ENCODE measurements at places on chromosomes 1 and 21. TPM values are rescaled to one million over a fixed set of nuclear protein-coding genes. Genes with fewer than 3 reads are reported as not detected.

DNA sequence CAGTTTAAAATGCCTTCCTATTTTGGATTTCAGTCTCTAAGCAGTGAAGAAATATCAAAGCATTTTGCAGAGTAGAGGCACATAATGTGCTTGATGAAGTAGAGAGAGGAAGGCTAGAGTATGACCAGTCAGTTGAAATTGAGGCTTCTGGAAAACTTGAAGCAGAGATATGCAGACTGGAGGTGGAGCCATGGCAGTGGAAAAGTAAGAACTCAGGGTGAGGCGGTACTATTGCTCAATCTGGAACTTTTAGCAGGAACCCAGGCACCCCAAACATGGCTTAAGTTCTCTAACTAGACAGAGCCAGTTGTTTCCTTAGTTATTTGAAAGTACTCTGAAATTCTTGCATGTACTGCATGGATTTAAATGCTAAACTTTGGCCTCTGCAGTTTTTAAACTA is 288.6 kb downstream of the HHAT start:
- H3K4me3 ChIP-seq: no peak overlapping the region
- no peak overlapping the region for H3K27ac ChIP-seq
- H3K4me1 ChIP-seq: no peaks in the 10 kb centered on the region
- no peak for DNase-seq

DNA sequence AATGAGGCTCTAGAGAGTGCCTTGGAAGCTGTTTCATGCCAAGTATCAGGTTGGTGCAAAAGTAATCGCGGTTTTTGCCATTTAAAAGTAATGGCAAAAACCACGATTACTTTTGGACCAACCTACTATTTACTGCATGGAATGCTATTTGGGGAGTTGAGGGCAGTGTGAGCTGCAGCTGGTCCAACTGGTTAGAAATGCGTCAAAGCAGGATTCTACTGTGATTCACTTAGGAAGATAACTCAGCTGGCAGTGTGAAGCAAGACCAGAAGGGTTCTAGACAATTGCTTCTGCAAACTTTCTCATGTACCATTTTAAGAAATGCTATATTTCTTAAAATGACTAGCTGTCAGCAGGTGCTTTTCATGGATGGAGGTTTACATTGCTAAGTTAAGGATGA is 21.2 kb upstream of the PLA2G2C start:
- no peaks in the 10 kb centered on the region for H3K36me3 ChIP-seq
- H3K4me3 ChIP-seq: no peak overlapping the region
- DNase-seq: no peak
- H3K27me3 ChIP-seq: no peaks in the 10 kb centered on the region

DNA sequence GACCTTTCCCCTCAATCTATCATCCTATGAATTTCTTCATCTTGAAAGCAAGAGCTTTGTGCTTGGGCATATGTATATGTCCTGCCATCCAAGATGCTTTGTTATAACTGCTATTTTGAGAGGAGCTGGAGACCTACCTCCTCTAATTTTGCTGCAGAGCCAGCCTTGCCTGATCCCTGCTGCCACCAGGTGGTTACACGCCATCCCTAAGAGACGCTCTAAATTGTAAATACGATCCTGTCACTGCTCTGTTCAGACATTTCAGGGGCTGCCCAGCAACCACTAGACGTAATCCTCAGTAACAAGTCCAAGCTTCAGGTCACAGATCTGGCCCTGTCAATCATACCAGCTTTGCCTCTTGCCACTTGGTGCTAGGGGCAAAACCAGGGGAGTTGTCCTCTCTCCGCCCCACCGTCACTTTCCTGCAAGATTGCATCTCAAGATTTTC is 32.9 kb downstream of the GPA33 start:
- H3K27me3 ChIP-seq: no peaks in the 10 kb centered on the region
- H3K4me1 ChIP-seq: no peaks in the 10 kb centered on the region
- no peaks in the 10 kb centered on the region for H3K36me3 ChIP-seq
- no peak overlapping the region for H3K4me3 ChIP-seq
- peak; percentile 78 for DNase-seq

- H3K36me3 ChIP-seq: no peaks in the 10 kb centered on the region
- DNase-seq: no peak
- no peaks in the 10 kb centered on the region for H3K27me3 ChIP-seq
- no peaks in the 10 kb centered on the region for H3K4me1 ChIP-seq
- H3K4me3 ChIP-seq: no peak overlapping the region
- H3K27ac ChIP-seq: no peak overlapping the region
These were observed 63.5 kb upstream of the DMRTB1 start for GRCh38 chr1:53395671-53396215.

DNA sequence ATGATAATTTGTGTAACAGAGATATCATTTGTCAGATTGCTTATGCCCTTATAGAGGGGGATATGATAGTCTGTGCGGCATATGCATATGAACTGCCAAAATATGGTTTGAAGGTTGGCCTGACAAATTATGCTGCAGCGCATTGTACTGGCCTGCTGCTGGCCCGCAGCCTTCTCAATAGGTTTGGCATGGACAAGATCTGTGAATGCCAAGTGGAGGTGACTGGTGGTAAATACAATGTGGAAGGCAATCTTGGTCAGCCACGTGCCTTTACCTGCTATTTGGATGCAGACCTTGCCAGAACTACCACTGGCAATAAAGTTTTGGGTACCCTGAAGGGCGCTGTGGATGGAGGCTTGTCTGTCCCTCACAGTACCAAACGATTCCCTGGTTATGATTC is 82.4 kb downstream of the ZMYM4 start:
- no peak for DNase-seq
- no peaks in the 10 kb centered on the region for H3K4me1 ChIP-seq
- no peaks in the 10 kb centered on the region for H3K27me3 ChIP-seq
- H3K36me3 ChIP-seq: no peaks in the 10 kb centered on the region

DNA sequence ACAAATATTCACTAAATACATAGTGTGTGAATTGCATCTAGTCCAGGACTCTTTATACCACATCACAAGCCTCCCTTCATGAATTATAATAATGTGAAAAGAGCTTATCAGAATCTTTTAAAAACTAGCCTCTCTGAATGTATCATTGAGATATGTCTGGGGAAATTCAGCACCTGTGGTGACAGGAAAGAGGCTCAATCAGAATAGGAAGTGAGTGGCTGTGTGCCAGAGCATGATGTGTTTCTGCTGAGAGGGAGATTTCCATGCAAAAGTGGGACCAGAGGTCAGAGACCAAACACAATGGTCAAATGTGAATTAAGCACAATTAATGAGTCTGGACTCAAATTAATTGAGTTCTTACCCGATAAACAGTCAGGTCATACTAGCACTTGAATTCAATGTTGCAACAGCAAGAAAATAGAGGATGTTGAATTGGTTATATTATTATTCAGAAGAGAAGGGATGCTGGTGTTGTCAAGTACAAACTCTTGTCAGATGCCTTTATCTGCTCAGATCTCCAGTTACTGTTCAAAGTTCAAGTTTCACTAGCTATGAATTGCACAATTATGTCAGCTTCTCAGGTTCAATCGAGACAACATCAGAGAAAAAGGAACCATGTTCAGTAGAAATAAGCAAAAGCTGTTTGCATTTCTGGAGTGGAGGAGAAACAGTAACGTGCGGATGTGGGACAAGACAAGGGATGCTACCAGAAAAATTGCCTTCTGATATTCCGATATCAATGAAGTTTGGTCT is 226.2 kb downstream of the ZNF326 start:
- no peak for DNase-seq
- no peaks in the 10 kb centered on the region for H3K36me3 ChIP-seq
- no peaks in the 10 kb centered on the region for H3K4me1 ChIP-seq

- H3K4me3 ChIP-seq: no peak overlapping the region
- no peak for DNase-seq
- H3K27me3 ChIP-seq: no peaks in the 10 kb centered on the region
- H3K36me3 ChIP-seq: peaks cover 5% of the 10 kb centered on the region
- no peak overlapping the region for H3K27ac ChIP-seq
These were observed 14.0 kb downstream of the ZNF496 start for GRCh38 chr1:247317702-247318101.

DNA sequence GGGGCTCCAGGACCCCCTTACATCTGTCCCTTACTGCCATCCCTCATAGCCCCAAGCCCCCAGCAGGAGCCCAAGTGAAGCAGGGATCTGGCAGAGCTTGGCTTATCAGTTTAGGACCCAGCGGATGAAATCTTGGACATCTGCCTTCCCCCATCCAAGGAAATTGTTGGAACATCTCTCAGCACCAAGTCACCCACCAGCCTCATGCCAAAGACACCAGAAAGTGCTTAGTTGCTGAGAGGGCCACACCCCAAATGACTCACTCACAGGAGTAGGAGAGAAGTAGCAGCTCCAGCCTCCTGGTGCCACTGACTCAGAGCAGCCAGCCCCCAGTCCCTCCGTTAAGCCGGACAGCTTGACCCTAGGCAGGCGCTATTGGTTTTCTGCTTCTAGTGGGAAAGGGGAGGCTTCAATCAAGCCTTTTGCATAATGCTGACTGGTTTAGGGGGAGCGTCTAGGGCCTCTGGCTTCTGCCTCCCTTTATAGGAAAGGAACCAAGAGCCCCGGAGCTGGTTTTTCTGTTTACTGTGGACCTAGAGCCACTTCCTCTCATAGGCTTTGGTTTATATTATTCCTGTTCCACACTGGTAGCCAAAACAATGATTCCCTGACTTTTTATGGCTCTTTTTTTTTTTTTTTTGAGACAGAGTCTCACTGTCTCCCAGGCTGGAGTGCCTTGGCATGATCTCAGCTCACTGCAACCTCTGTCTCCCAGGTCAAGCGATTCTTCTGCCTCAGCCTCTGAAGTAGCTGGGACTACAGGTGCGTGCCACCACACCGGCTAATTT is 114.2 kb upstream of the IPO9 start:
- H3K36me3 ChIP-seq: no peaks in the 10 kb centered on the region
- no peaks in the 10 kb centered on the region for H3K27me3 ChIP-seq
- H3K27ac ChIP-seq: peak overlapping the region; percentile 85
- no peak overlapping the region for H3K4me3 ChIP-seq
- peaks cover 20% of the 10 kb centered on the region for H3K4me1 ChIP-seq

DNA sequence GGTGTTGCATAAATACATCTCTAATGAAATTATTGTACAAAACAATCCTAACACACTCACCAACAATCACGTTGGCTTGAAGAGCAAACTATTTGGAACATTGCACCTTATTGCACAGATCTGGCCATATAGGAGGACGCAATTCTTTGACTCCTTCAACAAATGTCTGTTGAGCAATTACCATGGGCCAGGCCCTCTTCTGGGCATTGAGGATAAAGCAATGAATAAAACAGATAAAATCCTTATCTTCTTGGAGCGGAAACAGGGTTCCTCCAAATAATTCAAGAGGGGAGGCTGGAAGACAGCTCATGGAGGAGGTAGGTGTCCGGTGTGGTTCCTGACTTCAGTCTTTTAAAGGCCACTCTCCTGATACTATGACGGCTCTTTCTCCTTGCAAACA is 43.3 kb downstream of the PAX7 start:
- no peak overlapping the region for H3K4me3 ChIP-seq
- peaks cover 4% of the 10 kb centered on the region for H3K27me3 ChIP-seq
- DNase-seq: no peak
- no peaks in the 10 kb centered on the region for H3K4me1 ChIP-seq

DNA sequence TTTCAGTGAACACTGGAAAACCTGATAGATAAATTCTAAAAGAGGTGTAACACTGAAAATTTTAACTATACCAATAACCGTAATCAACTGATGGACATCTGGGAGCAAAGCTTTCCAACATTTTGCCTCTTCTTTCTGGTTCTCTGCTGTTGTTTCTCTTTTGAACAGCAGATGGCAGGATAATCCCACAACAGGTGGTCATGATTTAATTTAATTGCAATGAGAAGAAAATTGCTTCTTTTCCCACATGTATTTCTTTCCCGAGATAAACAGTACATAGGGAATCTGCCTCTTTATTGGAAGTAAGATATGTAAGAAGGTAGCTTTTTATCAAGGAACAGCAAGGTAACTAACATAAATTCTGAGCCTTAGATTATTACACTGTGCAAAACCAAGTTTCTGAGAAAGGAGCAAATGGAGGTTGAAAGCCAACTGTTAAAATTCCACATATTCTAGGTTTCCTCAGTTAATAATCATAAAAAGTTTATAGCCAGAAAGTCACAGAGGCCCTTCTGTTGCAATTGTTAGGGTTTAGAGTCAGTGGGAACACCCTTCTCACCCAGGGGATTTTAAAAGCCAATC is 72.9 kb downstream of the RPS6KA1 start:
- H3K4me3 ChIP-seq: no peak overlapping the region
- no peaks in the 10 kb centered on the region for H3K4me1 ChIP-seq
- no peaks in the 10 kb centered on the region for H3K27me3 ChIP-seq
- H3K27ac ChIP-seq: no peak overlapping the region
- no peaks in the 10 kb centered on the region for H3K36me3 ChIP-seq

- H3K4me1 ChIP-seq: no peaks in the 10 kb centered on the region
- no peaks in the 10 kb centered on the region for H3K36me3 ChIP-seq
- no peaks in the 10 kb centered on the region for H3K27me3 ChIP-seq
- H3K27ac ChIP-seq: no peak overlapping the region
- no peak for DNase-seq
These were observed 27.6 kb downstream of the CD244 start for GRCh38 chr1:160834945-160835565.

DNA sequence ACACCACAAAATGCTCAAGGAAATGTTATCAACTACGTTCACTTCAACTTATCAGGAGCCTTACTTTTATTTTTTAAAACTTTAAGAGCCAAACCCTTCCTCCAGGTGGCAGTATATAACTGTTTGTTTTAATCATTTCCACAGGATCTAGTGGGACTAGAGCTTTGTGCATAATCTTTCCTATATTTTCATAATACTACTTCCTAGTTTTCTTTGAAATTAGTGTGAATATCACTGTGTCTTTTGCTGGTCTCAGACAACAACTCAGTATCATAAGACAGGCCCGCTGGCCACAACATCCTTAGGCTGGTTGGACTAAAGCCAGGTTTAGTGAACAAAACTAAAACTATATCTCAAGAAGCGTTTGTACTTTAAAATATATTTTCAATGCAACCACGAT is 145.5 kb downstream of the TIAM1 start:
- no peaks in the 10 kb centered on the region for H3K27me3 ChIP-seq
- no peaks in the 10 kb centered on the region for H3K4me1 ChIP-seq
- no peak overlapping the region for H3K4me3 ChIP-seq
- H3K36me3 ChIP-seq: no peaks in the 10 kb centered on the region
- DNase-seq: no peak

- no peaks in the 10 kb centered on the region for H3K36me3 ChIP-seq
- H3K4me1 ChIP-seq: peaks cover 3% of the 10 kb centered on the region
These were observed 1.4 kb downstream of the PTPN7 start for GRCh38 chr1:202158810-202159533.

GRCh38 chr1:219020386-219020785 is 153.3 kb upstream of the LYPLAL1 start:
- DNase-seq: no peak
- no peaks in the 10 kb centered on the region for H3K4me1 ChIP-seq
- H3K27ac ChIP-seq: no peak overlapping the region
- no peak overlapping the region for H3K4me3 ChIP-seq
- H3K36me3 ChIP-seq: no peaks in the 10 kb centered on the region
- no peaks in the 10 kb centered on the region for H3K27me3 ChIP-seq

GRCh38 chr1:56758135-56758534 is 61.1 kb downstream of the FYB2 start:
- peak; percentile 42 for DNase-seq
- no peak overlapping the region for H3K27ac ChIP-seq
- no peaks in the 10 kb centered on the region for H3K27me3 ChIP-seq
- no peaks in the 10 kb centered on the region for H3K36me3 ChIP-seq
- peaks cover 4% of the 10 kb centered on the region for H3K4me1 ChIP-seq

The DCDC2B gene
- total RNA-seq: not detected

The TMPRSS3 gene
- total RNA-seq: 15.4 TPM

The KLHDC9 gene
- 21.9 TPM for total RNA-seq

The CXADR gene
- 34.4 TPM for total RNA-seq

The GPATCH2 gene
- total RNA-seq: 18.7 TPM

The ATP8B2 gene
- 40.9 TPM for total RNA-seq

The SFPQ gene
- total RNA-seq: 248 TPM

The TMEM52 gene
- total RNA-seq: 0.50 TPM

The PTTG1IP gene
- 378 TPM for total RNA-seq

The DNAJC6 gene
- total RNA-seq: 5.8 TPM

The PEAR1 gene
- 17.2 TPM for total RNA-seq

The OR6N1 gene
- total RNA-seq: not detected

Data from kidney (tissue), 22 donors.